NT2/D1 (cell line): ENCODE measurements at places on chromosomes 4 and X.

- DNase-seq = no peak
Measured at GRCh38 chr4:20901851-20902250, 201.6 kb downstream of the PACRGL start.

DNA sequence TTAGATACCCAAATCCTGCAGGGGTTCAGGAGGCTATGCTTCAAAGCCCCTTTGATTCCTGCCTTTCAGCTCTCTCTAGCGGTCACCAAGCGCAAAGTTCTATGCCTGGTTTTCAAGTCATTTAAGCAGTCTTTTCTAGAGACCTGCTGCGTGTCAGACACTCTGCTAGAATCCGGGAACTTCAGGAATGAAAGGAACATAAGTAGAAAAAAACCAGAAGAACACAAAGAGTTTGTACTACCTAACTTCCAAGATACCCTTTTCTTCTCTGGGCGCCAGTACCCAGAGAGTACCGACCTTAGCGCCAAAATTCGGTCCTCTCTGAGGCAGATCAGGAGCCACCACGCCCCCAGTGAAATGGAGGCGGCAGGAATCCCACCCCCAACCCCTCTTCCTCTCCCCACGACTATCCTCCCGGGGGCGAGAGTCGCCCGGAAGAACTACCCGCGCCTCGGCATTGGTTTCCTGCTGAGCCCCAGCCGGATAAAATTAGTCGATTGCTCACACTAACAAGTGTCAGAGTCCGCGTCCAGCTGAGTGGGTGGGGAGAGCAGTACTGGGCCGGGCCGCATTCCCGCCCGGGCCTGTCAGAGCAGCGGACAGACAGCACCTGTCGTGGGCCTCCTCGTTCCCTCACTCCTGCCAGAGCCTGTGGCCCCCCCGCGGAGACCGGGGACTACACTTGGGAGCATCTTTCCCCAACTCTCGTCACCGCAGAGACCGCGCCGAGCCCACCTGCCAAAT lies 78.8 kb downstream of the RLIM start:
- peak; percentile 57 for DNase-seq

DNA sequence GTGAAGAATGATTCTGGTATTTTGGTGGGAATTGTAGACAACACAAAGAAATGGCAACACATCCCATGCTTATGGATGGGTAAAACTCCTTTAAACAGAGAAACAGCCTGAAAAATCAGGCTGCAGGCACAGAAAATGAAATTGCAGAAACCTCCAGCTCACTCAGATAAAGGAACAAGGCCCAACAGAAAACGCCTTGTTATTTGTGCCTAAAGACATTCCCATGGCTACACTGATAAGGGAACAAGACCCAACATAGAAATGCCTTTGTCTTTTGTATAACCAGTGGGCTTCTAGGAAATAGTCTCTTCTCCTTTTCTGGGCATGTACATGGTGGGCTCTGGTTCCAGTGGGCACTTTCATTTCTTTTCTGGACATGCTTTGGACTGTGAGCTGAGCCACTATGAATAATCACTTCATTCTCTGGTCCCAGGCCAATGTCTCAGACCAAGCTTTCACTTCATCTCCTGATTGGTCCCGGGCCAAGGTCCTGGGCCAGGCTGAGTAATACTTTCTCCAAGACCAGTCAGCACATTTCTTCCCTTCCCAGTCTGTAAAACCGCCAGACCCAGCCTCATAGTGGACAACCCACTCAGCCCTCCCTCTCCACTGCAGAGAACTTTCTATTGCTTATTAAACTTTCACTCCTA lies 160.5 kb downstream of the TBX22 start:
- DNase-seq = no peak

DNA sequence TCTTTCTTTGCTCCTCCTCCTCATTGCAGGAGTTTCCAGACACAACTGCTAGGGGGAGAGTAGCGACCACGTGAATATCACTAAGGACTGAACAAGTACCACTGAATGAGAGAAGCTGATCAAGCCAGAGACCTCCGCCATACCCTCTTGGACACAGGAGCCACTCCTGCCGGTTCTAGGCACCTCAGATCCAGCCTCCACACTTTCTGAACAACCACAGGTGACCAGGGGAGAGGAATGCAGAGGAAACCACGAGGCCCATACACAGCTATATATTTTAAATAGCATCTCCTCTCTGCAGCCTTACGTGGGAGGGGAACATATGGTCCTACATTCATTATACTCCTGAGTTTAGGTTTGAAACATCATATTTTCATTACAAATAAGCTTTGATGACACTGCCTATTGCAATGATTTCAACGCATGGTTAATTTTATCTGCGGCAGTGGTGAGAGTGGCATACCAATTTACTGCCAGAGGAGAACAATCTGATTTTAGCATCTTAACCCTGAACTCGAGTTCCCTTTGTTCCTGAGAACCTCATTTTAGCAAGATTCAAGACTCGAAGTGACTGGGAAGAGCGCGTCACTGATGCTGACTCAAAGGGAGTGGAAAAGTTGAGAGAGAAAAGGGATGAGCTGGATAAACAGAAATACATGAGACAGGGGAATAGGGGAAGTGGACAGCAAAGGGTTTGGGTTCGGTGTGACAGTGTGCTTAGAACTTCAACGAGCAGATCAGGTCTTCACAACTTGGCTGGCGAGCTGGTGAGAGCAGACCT lies 231.7 kb upstream of the PPARGC1A start:
- no peak for DNase-seq

GRCh38 chr4:74653331-74654229 lies 140.7 kb downstream of the BTC start:
- DNase-seq = no peak

DNA sequence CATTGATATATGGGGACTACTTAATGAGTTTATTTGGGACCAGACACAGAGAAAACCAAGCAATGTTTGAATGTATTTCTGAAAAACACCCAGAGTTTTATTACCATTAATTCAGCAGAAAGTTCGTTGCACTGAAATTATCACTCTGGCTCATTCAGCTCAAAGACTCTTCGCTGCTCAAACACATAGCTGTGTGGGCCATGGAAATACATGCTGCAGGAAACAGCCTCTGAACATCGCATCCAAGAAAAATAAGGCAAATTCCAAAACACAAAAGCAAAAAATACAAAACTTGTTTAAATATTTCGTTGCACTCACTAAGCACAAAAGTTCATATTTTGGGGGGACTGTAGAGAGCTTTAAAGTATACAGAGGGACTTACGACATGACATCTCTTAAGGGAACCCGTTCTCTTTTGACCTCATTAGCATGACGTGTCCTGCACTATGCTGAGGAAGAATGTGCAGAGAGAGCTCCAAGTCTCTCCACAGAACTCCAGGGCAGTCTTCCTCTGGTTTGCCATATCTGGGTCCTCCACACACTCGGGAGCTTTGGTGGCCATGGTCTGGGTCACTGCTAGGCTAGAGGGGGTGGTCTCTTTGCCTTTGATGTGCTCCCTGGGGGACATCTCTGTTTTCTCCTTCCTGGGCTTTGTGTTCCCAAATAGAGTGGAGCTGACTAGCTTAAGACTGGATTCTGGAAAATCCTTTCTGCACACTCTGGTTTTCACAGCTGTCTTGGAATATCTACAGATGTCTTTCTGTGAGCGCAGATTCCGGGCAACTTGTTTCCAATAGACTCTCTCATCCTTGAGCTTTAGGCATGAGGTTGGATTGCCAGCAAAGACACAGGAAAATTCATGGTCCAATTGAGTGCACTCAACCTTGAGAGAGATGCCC lies 2.8 kb downstream of the FGFBP1 start:
- no peak for DNase-seq

GRCh38 chrX:97490656-97491055 lies 606.9 kb downstream of the RPA4 start:
- no peak for DNase-seq

- DNase-seq = no peak
Measured at GRCh38 chr4:145097331-145097820, 620 bp downstream of the ANAPC10 start.

DNA sequence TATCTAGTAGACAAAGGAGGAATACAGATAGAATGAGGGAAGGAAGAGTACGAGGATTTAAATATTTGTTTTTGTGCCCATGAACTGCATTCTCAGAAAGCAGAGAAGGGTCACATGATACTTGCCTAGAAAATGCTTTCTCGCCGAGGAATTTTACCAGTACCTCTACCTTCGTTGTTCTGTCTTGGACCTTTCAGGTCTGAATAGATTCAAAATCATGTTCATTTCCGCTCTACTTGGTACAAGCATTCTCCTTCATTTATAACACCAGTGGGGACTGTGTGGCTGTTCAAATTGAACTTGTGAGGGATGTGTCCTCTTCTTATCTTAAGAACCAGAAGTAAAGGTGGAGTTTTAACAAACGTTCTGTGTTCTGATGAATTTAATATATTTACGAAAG lies 1.9 kb downstream of the USP38 start:
- DNase-seq = no peak

GRCh38 chr4:113659127-113659526 lies 102.4 kb downstream of the CAMK2D start:
- DNase-seq = no peak
